Epithelial cell of proximal tubule (primary cell): ENCODE measurements at places on chromosomes 12 and 14.
A peak's percentile ranks its signal among the peaks of the same experiment; 100 is the strongest.

GRCh38 chr14:90781344-90781761 lies 34.9 kb downstream of the TTC7B start:
- DNase-seq = peak; percentile 86

GRCh38 chr14:72532686-72533454 lies 361.0 kb downstream of the DPF3 start:
- DNase-seq = no peak

DNA sequence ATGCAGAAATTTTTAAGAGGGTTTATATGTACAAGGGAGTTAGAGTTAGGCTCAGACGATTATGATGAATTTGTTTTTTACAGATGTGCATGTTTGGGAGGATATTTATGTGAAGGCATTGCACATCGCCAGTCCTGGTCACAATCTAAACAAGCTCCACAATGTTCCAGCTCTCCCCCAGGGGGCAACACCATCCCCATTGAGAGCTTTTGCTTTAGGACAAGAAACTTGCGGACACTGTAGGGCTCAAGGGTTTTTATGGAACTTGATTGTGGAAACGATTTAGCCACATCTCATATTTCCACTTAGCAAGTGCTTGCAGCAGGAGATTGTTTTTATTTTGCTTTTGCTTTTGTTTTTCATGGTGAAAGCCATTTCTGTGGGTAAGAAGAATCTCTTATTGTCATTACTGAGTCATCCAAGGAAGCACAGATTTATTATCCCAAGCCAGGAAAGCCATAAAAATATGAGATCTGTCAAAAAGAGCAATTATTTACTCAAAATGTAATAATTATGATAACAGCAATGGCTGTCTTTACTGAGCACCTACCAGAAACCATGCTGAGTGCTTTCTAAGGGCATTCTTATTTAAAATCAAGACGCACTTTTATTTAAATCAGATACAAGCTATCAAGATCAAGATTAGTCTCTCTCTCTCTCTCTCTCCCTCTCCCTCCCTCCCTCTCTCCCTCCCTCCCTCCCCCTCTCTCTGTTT lies 276.7 kb upstream of the SRRM4 start:
- DNase-seq = no peak

DNA sequence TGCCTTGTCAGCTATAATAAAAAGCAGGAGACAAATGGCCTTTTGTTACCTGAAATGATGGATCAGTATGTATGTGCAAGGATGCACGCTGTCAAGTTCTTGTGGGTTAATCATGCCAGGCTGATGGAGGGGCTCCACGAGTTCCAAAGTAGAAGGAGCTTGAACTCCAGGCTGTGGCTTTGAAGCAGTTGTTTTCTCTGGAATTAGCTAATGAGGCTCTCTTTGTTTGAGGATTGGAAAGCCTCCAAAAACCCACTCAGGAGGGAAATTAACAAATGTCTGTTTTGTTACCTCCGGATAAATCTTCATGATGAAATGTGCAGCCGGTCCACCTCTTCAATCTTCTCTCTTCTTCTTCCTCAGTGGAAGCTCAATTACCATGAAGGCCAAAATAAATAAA lies 605.5 kb downstream of the DIO2 start:
- no peak for DNase-seq

GRCh38 chr12:70267550-70267949 lies 24.3 kb downstream of the CNOT2 start:
- DNase-seq = no peak

DNA sequence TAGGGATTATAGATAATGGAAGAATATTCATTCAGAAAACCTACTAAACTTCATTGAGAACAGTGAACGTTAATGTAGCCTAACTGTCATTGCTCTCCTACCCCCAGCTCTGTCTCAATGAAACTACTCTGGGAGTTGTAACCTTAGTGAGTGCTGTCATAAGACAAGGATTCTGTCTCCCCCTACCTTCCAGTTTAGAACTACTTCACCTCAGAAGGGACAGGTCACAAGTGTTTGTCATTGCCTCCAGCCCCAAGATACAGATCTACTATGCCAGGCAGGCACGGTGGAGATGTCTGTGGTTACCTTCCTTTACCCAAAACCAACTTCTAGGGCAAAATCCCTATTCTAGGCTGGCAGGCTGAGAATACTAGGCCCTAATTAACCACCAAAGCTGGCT lies 833.1 kb upstream of the SEL1L start:
- DNase-seq = no peak

GRCh38 chr14:66143387-66144112 lies 342.6 kb upstream of the CCDC196 start:
- no peak for DNase-seq

DNA sequence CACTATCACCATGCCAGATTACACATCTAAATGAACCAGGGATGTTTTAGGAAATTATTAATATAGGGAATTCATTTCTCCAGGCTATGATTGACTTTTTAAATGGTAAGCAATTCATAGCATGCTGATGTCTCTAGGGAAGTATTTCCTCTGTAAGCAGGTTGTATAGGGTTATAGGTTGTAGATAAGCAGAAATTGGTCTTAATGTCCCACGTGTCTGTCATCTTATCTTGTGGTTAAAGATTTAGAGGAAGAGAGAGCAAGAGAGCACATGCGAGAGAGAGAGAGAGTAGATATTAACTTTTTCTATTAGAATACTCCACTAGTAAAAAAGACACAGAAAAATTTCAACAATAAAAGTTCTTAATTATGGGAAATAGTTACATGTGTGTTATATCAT lies 32.6 kb downstream of the TRHDE start:
- no peak for DNase-seq

DNA sequence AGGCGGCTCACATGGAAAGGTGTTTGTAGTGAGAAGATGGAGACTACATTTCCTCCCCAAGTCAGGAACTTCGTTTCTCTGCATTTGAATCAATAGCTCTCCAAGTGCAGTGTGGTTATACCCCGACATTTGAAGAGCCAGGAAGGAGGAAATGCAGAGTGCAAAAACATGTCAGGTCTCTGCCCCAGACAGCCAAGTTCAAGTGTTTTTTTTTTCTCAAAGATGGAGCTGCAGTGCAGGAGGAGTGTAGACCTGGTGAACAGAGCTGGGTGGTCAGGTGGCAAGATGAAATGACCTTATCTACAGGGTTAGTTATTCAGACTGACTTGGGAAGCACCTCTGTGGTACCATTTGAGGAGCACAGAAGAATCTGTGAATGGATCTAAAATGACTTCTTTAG lies 21.3 kb downstream of the MLXIP start:
- DNase-seq = no peak

- no peak for DNase-seq
Measured at GRCh38 chr12:57744194-57744776, 554 bp upstream of the TSPAN31 start.

GRCh38 chr14:68649476-68650189 lies 143.2 kb downstream of the ZFP36L1 start:
- peak; percentile 7 for DNase-seq

DNA sequence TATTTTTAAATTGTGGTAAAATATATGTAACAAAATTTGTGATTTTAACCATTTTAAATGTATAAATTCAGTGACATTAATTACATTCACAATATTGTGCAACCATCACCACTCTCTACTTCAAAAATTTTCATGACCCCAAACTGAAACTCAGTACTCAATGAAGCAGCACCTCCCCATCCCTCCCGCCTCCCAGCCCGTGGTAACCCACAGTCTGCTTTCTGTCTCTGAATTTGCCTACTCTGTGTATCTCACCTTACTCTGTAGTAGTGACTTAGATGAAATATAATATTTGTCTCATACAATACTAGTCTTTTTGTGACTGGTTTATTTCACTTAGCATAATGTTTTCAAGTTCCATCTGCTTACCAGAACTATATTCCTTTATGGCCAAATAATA lies 36.2 kb downstream of the EML1 start:
- no peak for DNase-seq

DNA sequence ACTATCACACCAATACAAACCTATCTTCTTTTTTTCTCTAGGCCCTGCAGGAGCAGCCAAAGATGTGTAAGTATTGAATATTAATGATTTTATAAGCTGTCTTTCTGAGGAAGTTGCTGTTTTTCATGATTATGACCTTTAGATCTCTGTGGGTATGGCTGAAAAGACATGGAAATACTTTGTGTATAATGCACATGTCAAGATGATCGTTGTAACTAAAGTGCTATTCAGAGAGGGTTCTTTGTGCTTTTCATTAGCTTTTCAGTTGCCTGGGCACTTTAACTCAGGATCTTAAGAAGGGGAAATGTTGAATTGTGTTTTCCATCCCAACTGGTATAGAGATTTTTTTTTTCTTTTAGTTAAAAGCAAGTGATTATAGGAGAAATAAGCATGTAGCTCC lies 18.1 kb downstream of the C12orf75 start:
- no peak for DNase-seq

- DNase-seq = no peak
Measured at GRCh38 chr12:47017901-47018475, 61.4 kb upstream of the PCED1B start.

DNA sequence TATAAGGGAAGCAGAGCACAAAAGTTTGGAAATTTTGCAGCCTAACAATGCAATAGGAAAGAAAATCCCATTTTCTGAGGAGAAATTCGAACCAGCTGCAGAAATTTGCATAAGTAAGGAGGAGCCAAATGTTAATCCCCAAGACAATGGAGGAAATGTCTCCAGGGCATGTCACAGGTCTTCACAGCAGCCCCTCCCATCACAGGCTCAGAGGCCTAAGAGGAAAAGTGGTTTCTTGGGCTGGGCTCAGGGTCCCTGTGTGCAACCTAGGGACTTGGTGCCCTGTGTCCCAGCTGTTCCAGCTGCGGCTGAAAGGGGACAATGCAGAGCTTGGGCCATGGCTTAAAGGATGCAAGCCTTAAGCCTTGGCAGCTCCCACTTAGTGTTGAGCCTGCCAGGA lies 190.0 kb downstream of the MDGA2 start:
- no peak for DNase-seq

DNA sequence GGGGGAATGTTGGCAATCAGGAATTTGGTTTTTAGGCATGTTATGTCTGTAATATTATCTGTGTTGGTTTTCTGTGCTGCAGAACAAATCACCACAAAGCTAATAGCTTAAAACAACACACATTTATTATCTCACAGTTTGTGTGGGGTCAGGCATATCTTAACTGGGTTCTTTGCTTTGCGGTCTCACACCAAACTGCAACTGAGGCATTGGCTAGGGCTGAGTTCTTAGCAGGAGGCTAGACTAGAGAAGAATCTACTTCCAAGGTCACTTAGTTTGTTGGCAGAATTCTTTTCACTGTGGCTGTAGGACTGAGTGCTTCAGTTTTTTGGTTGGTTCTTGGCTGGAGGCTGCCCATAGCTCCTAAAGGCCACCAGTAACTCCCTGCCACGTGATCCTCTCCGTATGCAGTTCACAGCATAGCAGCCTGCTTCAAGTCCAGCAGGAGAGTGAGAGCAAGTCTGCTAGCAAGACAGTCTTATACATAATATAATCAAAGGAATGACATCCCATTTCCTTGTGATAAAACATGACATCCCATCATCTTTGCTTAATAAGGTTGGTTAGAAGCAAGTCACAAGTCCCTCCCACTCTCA lies 21.6 kb downstream of the ATF1 start:
- DNase-seq = no peak

DNA sequence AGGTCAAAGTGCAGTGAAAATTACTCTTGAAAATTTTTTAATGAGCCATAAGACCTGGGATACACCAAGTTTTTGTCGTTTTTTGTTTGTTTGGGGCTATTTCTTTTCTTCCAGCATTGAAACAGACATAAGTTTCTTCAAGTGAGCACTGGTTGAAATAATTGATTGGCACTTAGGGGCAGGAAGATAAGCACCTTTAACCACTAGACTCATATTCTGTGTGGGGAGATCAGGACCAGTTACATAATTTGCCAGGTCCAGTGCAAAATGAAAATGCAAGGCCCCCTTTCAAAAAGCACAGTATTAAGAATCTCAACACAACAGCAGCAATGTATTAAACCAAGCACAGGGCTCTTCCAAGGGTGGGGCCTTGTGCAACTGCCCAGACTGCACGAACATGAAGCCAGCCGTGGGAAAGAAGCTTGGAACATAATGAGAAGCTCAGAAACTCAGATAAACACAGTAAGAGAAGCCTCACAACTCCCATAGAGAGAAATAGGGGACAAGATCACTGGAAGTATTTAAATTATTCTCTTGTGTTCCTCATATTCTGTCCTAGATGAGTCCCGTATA lies 3.2 kb upstream of the TCP11L2 start:
- no peak for DNase-seq

DNA sequence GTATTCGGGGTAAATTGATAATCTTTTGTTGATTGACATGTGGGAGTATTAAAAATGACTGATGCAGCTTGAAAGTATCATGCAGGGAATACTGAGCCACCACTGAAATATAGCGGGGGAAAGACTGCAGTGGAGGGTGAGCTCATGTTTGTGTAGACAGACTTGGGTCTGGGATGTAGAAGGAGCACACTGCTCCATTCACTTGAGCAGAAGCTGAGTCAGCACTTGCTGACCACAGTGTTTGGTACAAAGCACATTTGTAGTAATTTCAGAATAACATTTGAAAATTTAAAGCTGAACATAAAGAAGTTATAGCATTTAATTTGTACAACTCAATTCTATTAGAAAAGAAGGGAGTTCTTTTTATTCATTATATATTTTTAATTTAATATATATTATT lies 304.3 kb upstream of the PRICKLE1 start:
- no peak for DNase-seq

GRCh38 chr14:83096092-83096491 lies 1562.4 kb upstream of the SEL1L start:
- DNase-seq = no peak

GRCh38 chr14:95515596-95516552 lies 576 bp downstream of the SYNE3 start:
- no peak for DNase-seq

GRCh38 chr12:108234158-108234557 lies 105.0 kb downstream of the CMKLR1 start:
- DNase-seq = no peak

DNA sequence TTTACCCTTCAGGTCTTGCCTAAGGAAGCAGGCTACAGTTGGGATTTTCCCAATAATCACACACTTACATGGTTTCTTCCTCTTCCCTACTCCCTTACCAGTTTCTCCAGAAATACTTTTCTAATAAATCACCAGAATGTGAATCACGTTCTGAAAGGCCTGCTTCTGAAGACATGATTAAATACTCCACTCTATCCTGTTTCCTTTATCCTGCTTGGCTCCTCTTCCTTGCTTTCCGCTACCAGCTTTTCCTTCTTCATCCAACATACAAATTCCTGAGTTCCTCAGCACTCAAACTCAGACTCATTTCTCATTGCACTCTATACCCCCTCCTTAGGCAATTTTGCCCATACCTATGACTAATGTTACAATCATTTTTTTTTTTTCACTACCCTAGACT lies 118.3 kb downstream of the MGAT4C start:
- peak; percentile 76 for DNase-seq

- DNase-seq = no peak
Measured at GRCh38 chr14:88937706-88938105, 113.3 kb downstream of the TTC8 start.

- DNase-seq = no peak
Measured at GRCh38 chr12:101920906-101921305, 43.5 kb downstream of the DRAM1 start.

GRCh38 chr12:131242741-131243496 lies 289.2 kb downstream of the ADGRD1 start:
- no peak for DNase-seq
